ENCODE measurements at places on chromosomes 5 and 9.

DNA sequence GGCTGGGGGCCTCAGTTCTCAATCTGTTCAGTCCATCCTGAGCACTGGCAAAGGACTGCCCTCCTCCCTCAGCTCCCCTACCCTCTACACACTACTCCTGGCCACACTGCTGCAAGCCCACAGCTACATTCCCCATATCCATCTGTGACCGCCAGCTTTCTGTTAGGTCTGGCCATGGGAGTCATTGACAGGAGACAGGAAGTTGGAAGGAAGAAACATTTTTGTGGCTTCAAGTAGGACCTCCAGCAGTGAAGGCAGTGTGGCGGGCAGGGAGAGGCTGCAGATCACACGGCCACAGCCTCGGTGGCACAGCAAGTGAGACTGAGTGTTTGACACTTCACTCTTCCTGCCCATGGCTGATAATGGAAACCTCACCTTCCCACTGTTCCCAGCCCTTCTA lies 55.9 kb downstream of the SECISBP2 start:
- DNase-seq = no peak

DNA sequence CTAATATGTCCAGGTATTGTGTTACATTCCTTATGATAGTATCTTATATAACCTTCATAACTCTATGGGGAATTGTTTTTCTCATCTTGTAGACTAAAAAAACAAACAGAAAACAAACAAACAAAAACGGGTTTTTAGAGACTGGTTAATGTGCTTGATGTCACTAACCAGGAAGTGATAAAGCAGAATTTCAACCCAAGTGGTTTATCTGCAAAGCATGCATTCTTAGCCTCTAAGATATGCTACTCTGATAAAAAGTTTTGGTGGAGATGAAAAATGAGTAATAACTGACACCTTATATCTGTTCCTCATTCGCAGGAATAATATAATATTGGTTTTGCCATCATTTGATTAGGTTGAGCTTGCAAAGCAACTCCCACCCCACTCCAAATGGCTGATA lies 53.4 kb downstream of the PUM3 start:
- DNase-seq = no peak

- DNase-seq = no peak
These were observed 12.4 kb downstream of the ITGA2 start for GRCh38 chr5:53001541-53001940.

- no peak for DNase-seq
These were observed 178.9 kb downstream of the GABBR2 start for GRCh38 chr9:98529841-98530240.

DNA sequence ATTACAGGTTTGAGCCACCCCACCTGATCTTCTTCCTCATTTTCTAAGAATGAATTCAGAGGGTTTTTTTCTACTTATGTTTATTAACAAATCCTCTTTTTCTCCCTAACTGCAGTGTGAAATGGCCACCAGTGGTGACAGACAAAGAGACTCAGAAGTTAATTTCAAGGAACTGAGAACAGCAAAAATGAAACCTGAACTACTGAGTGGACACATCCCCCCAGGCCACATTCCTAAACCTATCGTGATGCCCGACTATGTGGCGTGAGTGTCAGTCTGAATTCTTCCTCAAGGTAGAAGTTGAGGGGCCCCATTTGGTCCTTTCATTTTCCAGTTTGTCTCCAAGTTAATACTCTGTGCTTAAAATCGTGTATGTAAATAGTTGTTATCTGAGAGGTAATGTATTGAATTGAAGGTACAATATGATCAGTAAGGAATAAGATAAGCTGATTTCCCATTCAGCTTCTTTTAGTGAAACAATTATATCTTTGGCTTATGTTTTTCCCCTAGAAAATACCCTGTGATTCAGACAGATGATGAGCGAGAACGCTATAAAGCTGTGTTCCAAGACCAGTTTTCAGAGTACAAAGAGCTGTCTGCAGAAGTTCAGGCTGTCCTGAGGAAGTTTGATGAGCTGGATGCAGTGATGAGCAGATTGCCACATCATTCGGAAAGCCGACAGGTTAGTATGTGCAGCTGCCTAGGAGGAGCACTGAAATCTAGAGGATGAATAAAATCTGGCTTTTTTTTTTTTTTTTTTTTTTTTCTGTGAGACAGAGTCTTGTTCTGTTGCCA lies 17.7 kb downstream of the MARVELD2 start:
- no peak for DNase-seq
